ENCODE measurements at places on chromosomes 5 and 9.

DNA sequence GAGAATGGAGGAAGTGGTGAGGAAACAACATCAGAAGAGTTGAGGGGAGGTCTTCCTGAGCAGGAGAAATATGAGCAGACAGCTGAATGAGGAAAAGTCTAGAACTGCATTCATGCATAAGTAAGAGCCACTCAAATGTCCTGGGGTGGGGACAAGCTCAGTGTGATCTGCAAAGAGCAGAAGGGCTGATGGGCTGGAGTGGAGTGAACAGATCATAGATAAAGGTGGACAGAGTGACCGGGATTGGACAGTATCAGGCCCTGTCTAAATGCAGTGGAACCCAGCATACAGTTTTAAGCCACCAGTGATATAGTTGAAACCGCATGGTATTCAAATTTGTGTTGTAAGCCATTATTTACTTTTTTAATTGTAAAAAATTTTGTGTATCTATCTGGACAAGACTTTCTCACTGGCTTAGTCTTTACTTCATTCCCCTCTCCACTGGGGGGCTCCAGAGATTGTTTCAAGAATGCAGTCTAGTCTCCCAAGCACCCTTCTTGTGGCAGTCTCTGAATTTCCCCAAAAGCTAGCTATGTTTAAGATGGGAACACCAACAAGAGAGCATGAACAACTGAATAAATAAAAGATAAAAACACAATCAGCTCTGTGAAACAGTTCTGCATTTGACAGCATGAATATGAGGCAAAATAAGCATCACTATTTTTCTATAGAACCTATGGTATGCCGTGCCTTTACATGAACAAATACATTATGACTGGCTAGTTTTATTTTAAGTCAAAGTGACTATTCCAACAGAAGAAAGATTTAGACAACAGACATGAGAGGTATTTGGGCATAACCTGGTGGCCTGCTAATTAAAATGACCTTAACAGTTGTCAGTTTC, 10.7 kb upstream of the STK32A start:
- DNase-seq: peak; percentile 19

- no peak for DNase-seq
These were observed 49.1 kb upstream of the TEK start for GRCh38 chr9:27059907-27060306.

DNA sequence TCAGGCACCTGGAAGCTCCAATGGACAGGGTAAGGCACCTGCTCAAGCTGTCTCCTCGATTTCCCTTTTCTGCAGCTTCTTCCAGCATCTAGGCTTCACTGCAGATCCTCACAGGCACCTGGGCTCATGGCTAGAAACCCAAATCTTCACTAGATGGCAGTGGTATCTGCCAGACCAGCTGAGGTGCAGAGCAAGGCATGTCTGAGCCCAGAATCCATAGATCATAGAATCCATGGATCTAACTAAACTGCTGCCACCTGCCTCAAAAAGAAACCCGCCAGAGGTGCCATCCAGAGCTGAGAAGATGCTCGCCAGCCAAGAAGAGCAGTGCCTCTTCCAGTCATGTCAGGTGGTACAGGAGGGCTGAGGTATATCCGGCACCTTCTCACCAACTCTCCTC, 6.9 kb downstream of the SHC3 start:
- DNase-seq: no peak

DNA sequence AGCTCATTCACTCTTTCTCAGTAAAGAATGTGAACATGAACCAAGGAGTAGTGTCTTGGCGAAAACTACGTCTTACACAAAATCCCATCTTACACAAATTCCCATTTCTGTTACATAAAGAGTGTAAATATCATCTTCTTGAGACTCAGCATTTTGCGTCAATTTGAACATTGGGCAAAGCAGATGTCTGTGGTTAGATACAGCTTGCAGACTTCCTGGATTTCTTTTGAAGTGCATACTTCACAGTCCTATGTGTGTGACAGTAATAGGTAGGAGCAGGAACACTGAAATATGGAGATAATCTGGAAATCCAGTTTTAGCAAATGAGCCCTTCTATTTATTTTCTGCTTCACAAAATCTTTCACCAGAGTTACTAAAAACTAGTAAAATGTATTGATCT, 58.8 kb downstream of the C6 start:
- no peak for DNase-seq

- no peak for DNase-seq
These were observed 44.0 kb downstream of the IRF1 start for GRCh38 chr5:132446621-132447020.

GRCh38 chr5:3337812-3338541, 257.7 kb upstream of the IRX1 start:
- no peak for DNase-seq

DNA sequence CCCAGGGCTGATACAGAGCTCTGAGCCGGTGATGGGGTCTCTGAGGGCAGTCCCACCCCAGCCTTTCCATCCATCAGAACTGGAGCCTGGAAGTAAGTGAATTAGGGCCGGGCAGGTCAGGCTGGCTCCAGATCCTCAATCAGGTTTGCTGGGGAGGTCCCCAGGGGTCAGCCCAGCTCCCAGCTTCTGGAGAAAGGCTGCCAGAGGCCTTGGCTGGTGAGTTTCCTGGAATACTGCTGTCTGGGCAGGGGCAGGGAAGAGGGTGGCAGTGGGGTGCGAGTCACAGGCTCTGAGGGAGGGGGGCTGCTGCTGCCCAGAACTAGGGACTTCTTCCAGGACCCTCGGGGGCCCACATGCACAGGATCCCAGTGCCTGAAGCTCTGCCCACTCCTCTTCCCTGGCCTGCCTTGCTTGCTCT, 200.6 kb upstream of the MVB12B start:
- DNase-seq: no peak

GRCh38 chr5:65067147-65067506, 298.4 kb downstream of the CWC27 start:
- DNase-seq: no peak

DNA sequence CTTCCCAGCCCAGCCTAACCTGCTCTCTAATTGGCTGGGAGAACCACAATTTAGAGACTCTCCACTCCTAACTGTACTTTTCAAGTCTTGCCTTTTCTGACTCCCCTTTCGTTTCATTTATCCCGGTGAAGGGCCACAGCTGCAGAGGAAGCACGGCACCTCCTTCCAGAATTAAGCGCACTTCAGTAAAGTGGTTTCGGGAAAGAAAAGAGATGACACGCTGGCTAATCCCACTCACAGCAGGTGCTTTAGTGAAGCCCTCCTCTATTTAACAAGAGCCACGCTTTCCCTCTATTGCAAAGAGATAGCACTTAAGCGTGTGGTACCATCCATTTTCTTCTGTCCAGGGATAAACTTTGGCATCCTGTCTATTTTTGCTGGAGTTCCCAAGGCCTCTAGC, 4.8 kb downstream of the DNAH5 start:
- peak; percentile 99 for DNase-seq
